ENCODE measurements at places on chromosomes 1 and 21.

GRCh38 chr21:45403825-45404729 is 888 bp upstream of the COL18A1 start:
- DNase-seq = peak; percentile 58
- peak overlapping the region; percentile 64 for H3K4me3 ChIP-seq
- no peaks in the 10 kb centered on the region for H3K36me3 ChIP-seq

DNA sequence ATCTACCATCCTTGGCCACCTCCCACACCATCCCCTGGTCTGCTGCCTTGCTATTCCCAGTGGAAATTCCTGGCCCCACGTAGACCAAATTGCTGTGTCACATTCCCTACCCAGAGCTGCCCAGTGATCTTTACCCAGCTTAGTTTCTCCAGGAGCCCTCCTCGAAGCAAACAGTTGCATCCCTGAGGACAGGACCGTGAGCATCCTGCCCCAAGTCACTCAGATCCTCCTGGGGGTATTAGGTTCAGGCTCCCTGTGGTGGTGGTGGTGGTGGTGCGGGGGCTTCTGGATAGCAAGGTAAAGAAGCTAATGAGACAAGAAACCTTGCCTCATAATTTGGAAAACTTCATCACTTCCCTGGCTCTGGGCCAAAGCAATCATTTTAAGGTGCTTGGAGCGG is 58.4 kb upstream of the RBM15 start:
- no peaks in the 10 kb centered on the region for H3K27me3 ChIP-seq
- no peak overlapping the region for H3K4me3 ChIP-seq
- no peaks in the 10 kb centered on the region for H3K36me3 ChIP-seq
- H3K4me1 ChIP-seq = no peaks in the 10 kb centered on the region
- DNase-seq = no peak

DNA sequence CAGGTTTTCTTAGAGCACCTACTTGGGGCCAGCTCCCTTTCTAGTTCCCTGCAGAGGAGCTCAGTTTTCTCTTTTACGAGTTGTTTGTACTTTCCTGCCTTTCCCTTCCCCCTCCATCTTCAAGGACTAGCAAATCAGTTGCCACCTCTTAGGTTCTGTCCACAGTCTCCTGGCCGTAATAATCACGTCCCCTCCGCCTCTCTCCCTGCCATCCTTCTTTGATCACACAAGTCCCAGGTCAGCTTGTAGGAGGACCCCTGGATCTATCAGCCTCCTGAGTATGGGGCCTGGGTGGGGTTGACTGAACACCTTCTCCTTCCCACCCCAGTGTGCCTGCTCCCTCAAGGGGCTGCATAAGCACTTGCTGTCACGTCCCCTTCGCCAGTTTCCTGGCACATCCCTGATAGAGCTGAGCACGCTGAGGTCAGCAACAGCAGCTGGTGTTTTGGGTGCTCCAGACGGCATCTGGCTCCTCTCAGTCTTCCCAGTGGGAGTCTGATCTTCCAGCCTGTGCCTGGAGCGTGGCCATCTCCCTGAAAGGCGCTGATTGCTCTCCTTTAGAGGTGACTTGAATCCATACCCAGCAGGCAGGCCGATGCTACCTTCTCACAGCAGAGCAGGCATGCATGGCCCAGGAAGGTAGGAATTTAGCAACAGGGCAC is 216.1 kb upstream of the TMEM51 start:
- DNase-seq = no peak
- H3K4me3 ChIP-seq = no peak overlapping the region
- H3K4me1 ChIP-seq = peaks cover 25% of the 10 kb centered on the region
- no peaks in the 10 kb centered on the region for H3K27me3 ChIP-seq
- no peaks in the 10 kb centered on the region for H3K36me3 ChIP-seq
- peak overlapping the region; percentile 66 for H3K27ac ChIP-seq

DNA sequence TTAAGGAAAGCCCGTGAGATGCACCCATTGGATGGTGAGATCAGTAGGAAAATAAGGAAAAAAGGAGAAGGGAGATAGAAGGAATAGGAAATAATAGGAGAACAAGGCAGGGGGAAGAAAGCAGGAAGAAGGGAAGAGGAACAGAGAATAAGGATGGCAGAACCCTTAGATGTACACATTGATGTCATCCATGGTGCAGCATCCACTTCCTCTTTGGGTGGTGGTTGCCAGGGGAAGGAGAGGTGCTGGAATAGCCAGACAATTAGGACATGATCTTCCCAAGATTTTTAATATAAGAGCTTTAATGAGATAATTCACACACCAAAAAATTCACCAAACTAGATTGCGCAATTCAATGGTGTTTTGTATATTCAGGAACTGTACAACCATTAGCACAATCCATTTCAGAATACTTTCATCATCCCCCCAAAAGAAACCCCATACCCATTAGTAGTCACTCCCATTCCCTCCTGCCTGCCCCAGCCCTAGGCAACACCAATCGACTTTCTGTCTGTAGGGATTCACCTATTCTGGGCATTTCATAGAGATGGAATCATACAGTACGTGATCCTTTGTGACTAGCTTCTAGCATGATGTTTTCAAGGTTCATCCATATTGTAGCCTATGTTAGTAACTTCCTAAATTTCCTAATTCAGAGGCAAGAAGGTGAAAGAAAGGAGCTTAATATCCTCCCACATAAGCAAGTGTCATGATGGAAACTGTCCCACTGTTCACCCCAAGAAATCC is 121.4 kb downstream of the PLXNA2 start:
- no peak overlapping the region for H3K4me3 ChIP-seq
- H3K4me1 ChIP-seq = peaks cover 25% of the 10 kb centered on the region
- DNase-seq = no peak
- H3K27ac ChIP-seq = no peak overlapping the region
- H3K27me3 ChIP-seq = no peaks in the 10 kb centered on the region
- no peaks in the 10 kb centered on the region for H3K36me3 ChIP-seq

DNA sequence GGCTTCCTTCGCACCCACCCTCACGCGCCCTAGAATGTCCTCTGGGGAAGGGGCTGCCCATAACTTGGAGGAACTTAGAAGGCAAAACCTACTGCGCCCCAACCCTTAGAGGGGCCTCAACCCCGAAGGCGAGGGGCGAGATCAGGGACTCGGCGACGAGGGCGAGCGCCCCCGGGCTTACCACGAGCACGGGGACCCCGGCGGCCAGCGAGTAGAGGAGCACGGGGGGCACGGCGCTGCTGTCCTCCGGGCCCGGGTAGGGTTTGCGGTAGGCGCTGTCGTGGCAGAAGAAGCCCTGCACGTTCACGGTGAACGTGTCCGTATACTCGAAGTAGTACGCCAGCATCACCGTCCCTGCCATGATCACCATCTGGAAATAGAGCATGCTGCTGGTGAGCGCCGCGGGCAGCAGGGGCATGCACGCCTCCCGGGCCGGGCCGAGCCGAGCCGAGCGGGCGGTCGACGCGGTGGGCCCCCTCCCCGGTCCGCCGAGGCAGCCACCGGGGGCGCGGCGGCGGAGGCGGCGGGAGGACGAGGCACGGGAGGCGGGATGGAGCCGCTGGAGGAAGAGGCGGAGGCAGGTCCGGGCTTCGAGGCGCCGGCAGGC is 304 bp downstream of the PLPPR5 start:
- no peak overlapping the region for H3K27ac ChIP-seq
- H3K36me3 ChIP-seq = no peaks in the 10 kb centered on the region

- DNase-seq = no peak
- H3K36me3 ChIP-seq = no peaks in the 10 kb centered on the region
- H3K4me1 ChIP-seq = peaks cover 4% of the 10 kb centered on the region
These were observed 20.2 kb upstream of the ZNF436 start for GRCh38 chr1:23389837-23390321.

GRCh38 chr21:34115160-34115559 is 41.8 kb downstream of the MRPS6 start:
- no peak for DNase-seq
- no peaks in the 10 kb centered on the region for H3K4me1 ChIP-seq
- H3K36me3 ChIP-seq = no peaks in the 10 kb centered on the region
- no peaks in the 10 kb centered on the region for H3K27me3 ChIP-seq
- no peak overlapping the region for H3K27ac ChIP-seq
- no peak overlapping the region for H3K4me3 ChIP-seq

DNA sequence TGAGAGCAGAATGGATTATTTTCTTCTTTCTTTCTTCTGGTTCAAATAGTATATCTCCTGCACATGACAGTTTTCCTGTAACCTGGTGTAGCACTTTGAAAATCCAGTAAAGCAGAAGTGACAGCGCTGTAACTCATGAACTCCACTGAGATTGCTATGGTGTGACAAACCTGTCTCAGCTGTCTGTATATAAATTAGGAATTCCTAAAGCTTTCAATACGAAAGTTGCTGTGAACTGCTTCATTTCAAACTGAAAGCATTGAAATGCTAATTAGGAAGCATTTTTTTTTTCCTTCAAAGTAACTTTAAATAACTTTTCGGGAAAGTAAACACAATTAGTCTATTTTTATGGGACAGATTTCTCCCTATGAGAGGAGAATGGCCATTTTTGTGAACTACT is 646.9 kb upstream of the ZP4 start:
- H3K4me3 ChIP-seq = no peak overlapping the region
- H3K27me3 ChIP-seq = no peaks in the 10 kb centered on the region
- no peaks in the 10 kb centered on the region for H3K36me3 ChIP-seq
- no peaks in the 10 kb centered on the region for H3K4me1 ChIP-seq
- no peak for DNase-seq

GRCh38 chr1:3634059-3634800 is 9.4 kb downstream of the TPRG1L start:
- H3K4me3 ChIP-seq = no peak overlapping the region
- no peak for DNase-seq
- H3K4me1 ChIP-seq = no peaks in the 10 kb centered on the region
- H3K27ac ChIP-seq = no peak overlapping the region
- H3K27me3 ChIP-seq = no peaks in the 10 kb centered on the region
- no peaks in the 10 kb centered on the region for H3K36me3 ChIP-seq

DNA sequence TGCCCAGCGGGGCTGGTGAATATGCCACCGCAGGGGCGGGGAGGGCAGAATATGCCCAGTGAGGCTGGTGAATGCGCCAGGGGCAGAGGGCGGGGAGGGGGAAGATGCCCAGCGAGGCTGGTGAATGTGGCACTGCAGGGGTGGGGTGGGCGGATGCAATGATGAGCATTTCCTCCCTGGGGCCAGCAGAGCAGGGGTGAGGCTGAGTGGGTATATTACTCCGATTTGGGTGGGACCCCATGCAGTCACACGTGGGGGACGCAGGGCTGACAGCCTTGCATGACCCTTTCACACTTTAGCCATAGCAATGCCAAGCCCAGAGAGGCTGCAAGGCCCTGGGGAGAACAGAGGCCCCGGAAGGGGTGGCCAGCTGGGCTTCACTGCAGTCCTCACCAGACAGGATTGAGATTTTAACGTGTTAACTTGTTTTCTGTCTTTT is 9.3 kb upstream of the SLX9 start:
- H3K36me3 ChIP-seq = no peaks in the 10 kb centered on the region
- DNase-seq = no peak
- H3K27me3 ChIP-seq = peaks cover 54% of the 10 kb centered on the region
- H3K4me1 ChIP-seq = peaks cover 24% of the 10 kb centered on the region
- no peak overlapping the region for H3K4me3 ChIP-seq
- no peak overlapping the region for H3K27ac ChIP-seq

GRCh38 chr1:114549137-114549536 is 32.3 kb downstream of the BCAS2 start:
- DNase-seq = no peak
- H3K4me1 ChIP-seq = no peaks in the 10 kb centered on the region
- no peak overlapping the region for H3K4me3 ChIP-seq
- H3K27me3 ChIP-seq = no peaks in the 10 kb centered on the region

- no peak overlapping the region for H3K27ac ChIP-seq
- no peaks in the 10 kb centered on the region for H3K36me3 ChIP-seq
- no peaks in the 10 kb centered on the region for H3K27me3 ChIP-seq
These were observed 183.3 kb downstream of the AJAP1 start for GRCh38 chr1:4837752-4838151.

DNA sequence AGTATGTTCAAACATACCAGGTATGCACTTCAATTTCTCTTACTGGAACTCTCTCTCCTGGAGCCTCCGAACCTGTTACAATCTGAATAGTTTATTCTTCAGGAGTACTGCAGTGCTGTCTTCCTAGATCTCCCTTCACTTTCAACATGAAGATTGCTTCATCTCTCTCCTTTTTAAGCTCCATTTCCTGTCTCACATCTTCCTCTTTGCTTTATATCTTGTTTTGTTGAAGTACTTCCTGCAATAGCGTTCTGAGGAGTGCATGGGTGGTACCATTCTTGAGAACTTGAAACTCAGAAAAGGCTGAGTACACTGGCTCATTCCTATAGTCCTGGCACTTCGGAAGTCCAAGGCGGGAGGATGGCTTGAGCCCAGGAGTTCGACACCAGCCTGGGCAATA is 15.7 kb upstream of the C1orf146 start:
- no peak overlapping the region for H3K4me3 ChIP-seq
- no peaks in the 10 kb centered on the region for H3K36me3 ChIP-seq

DNA sequence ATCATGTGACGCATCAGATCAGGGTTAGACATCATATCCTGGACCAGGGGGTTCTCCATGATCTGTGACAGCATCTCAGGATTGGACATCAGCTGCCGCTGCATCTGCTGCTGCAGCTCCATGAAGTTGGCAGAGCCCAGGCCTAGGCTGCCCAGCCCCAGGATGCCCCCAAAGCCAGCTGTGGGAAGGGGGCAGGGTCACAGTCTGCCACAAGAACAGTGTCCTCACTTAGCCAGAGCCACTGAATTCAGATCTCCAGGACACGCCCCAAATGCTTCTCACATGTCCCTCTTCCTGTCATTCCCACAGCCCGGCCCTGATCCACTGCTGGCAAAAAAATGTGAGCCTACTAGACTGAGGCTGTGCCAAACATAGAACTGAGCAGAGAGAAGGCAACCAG is 3.2 kb downstream of the UBQLN4 start:
- H3K27ac ChIP-seq = no peak overlapping the region
- H3K4me1 ChIP-seq = no peaks in the 10 kb centered on the region
- H3K36me3 ChIP-seq = no peaks in the 10 kb centered on the region
- H3K4me3 ChIP-seq = no peak overlapping the region

- no peak overlapping the region for H3K4me3 ChIP-seq
- H3K27ac ChIP-seq = no peak overlapping the region
- no peak for DNase-seq
- peaks cover 13% of the 10 kb centered on the region for H3K4me1 ChIP-seq
These were observed 93.1 kb downstream of the RIPK4 start for GRCh38 chr21:41673596-41674335.

- H3K36me3 ChIP-seq = no peaks in the 10 kb centered on the region
- no peak overlapping the region for H3K4me3 ChIP-seq
- no peaks in the 10 kb centered on the region for H3K27me3 ChIP-seq
- H3K4me1 ChIP-seq = peaks cover 18% of the 10 kb centered on the region
These were observed 21.5 kb downstream of the NFYC start for GRCh38 chr1:40712997-40713396.

GRCh38 chr21:43865540-43866259 is 677 bp downstream of the AGPAT3 start:
- no peaks in the 10 kb centered on the region for H3K27me3 ChIP-seq
- peak overlapping the region; percentile 95 for H3K27ac ChIP-seq
- H3K36me3 ChIP-seq = no peaks in the 10 kb centered on the region
- peak; percentile 65 for DNase-seq

GRCh38 chr1:65512383-65512782 is 91.9 kb downstream of the LEPR start:
- H3K27me3 ChIP-seq = no peaks in the 10 kb centered on the region
- H3K36me3 ChIP-seq = no peaks in the 10 kb centered on the region
- no peak overlapping the region for H3K27ac ChIP-seq
- DNase-seq = no peak

Data from hepatocyte (in vitro differentiated cells).